Nucleus accumbens (tissue), 56 donors: ENCODE measurements at places on chromosomes 2 and 18.

- no peak for DNase-seq
Observed at GRCh38 chr2:239642406-239643004, 241.7 kb upstream of the HDAC4 start.

GRCh38 chr2:142596334-142597088, 281.0 kb upstream of the KYNU start:
- no peak for DNase-seq

- DNase-seq = no peak
Observed at GRCh38 chr2:88561646-88562388, 65.4 kb downstream of the EIF2AK3 start.

DNA sequence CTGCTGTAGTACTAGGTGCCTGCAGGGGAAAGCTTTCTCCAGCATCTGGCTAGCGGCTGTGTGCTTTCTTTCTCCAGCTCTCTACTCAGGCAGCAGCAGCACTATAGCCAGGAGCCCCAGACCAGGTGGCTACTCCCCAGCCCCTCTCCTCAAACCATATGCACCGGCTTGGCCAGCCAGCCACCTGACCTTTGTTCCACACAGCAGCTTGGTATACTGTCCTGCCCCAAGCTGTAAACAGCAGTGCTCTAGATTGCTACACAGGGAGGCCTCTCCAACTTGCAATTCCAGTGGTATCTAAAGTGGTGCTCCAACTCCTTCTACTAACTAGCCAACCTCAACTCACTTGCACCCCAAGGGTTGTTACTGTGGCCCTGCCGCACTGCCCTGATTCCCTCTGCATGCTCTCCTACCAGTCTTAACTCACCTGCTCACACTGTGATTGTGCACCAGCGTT, 19.6 kb downstream of the LDAH start:
- no peak for DNase-seq

DNA sequence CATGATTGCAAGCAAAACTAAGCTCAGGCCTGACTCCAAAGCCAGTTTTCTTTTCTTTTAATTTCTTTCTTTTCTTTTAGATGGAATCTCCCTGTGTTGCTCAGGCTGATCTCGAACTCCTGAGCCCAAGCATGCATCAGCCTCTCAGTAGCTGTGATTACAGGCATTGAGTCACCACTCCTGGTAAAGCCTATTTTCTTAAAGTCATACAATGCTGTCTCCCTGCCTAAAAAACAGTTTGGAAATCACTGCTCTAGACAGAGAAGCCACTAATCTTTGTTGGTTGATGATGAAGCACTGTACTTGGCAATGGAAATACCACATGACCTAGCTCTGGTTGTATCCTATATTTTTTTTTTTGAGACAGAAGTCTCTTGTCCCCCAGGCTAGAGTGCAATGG, 33.1 kb upstream of the ZNF532 start:
- DNase-seq = no peak

DNA sequence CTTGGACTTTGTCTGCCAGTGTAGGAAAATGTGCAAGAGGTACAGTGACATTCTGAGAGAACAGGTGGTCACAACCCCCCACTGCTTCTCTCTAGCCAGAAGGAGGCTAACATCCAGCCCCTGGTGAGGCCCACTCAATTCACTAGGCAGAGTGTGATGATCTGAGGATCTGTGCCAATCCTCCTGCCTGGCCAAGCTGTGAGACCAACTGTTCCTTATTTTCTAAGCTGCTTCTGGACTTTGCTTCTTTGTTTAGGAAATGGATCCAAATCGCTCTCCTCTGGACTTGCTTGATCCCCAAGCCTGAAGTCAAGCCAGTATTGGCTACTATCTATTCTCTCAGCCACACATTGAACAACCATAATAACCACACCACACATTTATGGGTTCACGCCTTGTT, 202.8 kb downstream of the PIK3C3 start:
- DNase-seq = no peak

DNA sequence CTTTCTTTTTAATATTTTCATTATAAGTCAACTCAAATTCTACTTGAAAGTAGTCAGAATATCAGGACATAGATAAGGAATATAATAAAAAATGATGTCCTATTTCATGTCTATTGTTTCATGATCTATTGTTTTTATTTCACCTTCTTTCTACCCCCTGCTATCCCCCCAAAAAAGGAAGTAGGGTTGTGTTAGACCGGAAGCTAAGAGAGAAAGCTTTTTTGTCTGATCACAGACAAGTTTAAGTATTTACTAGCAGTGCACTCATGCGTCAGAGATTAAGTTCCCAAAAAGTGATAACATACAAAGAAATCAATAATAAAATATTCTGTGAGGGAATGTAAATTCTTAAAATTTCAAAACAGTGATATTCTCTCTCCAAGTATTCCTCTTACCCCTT, 447.1 kb upstream of the CNTNAP5 start:
- no peak for DNase-seq

- no peak for DNase-seq
Observed at GRCh38 chr2:126645211-126645618, 10.7 kb upstream of the GYPC start.

DNA sequence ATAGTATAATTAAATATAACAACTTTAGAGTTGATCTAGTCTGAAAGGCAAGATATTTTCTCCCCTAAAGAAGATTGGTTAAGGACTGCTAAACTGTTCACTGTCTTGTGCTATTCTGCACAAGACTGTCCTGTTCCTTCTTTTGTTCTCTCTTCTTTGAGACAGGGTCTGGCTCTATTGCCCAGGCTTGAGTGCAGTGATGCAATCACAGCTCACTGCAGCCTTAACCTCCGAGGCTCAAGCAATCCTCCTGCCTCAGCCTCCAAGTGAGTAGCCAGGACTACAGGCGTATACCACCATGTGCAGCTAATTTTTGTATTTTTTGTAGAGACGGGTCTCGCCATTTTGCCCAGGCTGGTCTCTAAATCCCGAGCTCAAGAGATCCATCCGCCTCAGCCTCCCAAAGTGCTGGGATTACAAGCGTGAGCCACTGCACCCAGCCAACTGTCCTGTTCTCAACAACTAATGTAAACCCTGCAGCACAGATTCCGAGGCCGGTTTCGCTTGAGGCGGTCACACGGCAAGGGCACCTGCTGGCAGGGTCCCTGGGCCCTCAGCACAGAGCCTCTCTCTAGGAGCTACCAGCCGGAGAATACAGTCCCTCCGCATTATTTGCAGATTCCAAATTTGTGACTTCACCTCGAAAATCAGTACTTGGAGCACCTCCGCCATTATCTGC, 16.4 kb downstream of the PXDN start:
- no peak for DNase-seq
